ENCODE measurements at places on chromosomes 16 and 17.

DNA sequence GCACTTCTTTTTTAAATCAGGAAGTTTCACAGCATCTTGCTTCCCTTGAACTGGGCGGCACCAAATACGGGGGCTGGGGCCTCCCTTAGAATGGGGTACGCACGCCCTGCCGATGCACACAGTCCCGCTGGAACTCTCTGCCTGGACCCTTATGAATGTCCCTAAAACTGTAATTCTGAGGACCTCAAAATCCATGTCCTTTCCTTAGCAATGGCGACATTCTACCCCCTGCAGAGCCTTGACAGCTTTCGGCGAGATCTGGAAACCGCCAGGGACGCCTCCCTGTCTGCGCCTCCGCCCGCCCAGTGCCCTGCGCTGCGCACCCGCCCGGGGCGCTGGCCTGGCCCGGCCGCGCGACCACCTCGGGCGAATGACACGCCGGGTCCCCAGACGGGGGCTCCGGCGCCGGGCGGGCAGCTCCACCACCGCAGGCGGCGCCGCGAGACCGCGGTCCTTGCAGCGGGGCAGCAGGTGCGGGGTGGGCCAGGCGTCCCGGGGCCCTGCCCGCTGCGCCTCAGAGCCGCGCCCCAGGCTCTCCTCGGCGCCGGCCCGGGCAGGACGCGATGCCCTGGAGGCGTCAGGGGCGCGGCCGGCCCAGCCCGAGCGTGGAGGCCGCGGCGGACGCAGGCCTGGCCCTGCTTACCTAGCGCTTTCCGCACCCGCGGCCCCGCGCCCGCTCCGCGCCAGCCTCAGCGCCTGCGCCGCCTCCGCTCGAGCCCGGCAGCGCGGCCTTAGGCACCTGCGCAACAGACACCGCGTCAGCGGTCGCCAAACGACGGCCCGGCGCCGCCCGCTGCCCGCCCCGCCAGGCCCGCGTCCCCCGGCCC lies 548 bp downstream of the HAGH start:
- peak; percentile 57 for DNase-seq

DNA sequence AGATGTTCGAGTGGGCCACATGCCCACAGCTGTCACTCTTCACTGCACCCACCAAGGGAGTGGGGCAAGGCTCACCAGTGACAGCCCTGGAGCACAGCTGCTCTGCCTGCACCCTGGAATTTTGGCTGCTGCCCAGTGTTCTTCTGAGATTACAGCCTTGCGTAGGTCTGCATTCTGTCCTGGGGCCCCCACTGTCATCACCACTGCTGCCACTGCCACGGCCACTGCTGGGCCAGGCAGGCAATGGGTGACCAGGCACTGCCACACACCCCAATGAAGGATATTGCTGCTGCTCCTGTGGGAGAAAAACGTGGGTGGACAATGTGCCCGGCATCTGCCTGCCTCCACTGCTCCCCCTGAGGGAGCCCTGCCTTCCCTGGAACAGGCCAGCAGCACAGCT lies 1717.0 kb downstream of the TP53TG3F start:
- no peak for DNase-seq

DNA sequence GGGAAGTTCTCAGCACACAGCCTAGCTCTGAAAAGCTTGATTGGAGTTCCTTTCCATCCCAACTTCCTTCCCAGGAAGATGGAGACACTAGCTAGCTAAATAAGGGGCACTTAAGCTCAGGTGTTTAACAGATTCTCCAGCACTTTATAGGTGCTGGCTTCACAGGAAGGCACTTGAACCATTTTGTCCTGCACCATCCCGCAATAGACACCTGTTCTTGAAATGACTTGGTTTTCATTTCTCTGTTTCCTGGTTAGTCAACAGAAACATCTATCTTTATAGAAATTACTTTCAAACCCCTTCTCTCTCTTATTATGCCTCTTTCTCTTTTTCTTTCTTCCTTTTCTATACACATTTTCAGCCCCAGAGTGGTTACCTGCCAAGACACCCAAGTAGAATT lies 409.9 kb upstream of the ZFHX3 start:
- DNase-seq: no peak

- DNase-seq: peak; percentile 37
These were observed 661 bp downstream of the GIT1 start for GRCh38 chr17:29588562-29589411.

GRCh38 chr17:78669975-78670518 lies 92.9 kb upstream of the DNAH17 start:
- no peak for DNase-seq

DNA sequence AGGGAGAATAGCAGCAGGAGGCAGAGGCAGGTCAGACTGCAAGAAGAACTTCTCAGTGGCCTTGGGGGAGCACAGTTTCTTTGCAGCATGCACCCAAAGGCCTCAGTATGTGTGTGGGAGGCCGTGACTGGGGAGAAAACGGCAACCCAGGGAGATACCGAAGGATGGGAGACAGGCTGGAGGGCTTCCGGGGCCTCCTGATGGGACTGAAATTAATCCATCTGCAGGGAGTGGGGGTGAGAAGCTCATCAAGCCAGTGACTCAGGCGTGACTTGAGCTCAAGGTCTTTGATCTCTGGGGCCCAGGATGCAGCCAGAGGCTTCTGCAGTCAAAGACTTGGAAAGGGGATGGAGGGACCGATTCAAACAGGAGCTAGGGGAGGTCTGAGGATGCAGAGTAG lies 5.1 kb upstream of the C17orf113 start:
- DNase-seq: no peak

All from COR-L47 (cell line).